IPS DF 6.9 (cell line): ENCODE measurements at places on chromosomes 12 and 14.

DNA sequence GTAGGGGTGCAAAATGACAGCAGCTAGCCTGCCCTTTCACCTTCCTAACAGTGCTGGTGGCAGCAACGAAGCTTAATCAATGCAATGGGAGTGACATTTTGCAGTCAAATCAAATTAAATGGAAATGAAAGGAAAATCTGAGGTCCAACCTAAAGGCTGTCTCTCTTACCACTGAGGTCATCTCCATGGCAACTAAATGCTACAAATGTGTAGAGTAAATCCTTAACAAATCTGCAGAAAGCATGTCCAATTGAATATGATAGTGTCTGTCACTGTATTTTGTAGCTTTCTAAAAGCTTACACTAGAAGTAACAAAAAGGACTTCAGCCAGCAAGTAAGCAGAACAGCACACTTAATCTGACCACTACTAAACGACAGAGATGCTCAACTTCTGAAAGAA is 488.8 kb downstream of the BCAT1 start:
- no peak for DNase-seq

DNA sequence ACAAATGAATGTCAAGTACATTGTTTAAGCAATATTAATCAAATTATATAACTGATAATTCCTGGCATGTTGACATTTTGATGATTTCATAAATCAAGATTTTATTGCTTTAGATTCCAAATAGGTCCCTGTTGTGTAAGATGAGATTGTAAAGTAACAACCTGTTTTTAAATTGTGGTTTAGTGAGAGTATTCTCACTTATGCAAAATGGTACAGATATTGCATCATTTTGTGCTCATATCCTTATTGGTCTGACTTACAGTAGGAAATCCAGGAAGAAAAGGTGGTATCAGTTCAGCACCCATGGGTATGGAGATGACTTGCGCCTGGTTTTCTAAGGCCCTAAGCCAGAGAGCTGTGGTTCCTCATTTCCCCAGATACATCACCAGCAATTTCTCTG is 165.5 kb downstream of the KIF21A start:
- no peak for DNase-seq

GRCh38 chr12:29167988-29168387 is 18.9 kb downstream of the FAR2 start:
- no peak for DNase-seq

DNA sequence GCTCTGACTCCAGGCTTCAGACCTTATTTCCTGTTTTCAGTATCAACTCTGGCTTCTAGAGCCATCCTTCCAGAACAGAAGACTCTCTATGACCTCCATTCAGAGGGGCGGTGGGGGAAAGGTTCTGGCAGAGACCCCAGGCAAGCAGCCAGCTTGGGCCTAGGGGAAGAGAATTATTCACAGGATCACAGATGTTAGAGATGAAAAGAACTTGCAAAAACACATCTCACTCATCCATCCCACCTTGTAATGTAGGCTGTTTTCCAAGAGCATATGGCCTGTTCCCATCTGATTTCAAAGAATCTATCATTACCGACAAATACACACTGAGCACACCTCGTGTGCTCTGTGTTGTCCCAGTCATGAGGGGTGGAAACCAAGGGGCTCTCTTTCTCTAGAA is 131.9 kb downstream of the GRIN2B start:
- no peak for DNase-seq

DNA sequence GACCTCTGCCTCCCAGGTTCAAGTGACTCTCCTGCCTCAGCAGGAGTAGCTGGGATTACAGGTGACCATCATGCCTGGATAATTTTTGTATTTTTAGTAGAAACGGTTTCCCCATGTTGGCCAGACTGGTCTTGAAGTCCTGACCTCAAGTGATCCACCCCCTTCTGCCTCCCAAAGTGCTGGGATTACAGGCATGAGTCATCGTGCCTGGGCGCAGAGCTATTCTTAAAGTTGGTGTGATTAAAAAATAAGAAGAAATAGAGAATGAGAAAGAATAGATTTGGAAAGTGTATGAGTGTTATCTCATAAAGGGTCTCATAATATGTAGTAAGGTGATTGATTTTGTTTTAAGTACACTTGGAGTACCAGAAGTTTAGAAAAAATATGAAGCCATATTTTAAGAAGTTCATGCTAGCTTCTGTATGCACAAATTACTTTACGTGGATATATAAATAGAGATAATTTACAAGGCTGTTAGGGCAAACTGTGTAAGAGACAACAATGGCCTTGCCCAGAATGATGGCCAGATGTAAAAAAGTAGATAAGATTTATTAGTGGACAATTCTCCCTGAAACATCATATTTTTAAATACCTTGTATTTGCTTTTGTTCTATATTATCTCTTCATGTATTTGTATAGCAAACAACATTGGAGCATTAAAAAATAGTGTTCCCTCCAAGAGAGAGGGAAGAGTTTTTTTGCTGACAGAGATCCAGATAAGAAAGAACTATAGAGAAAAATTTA is 1108.5 kb downstream of the SLC16A7 start:
- no peak for DNase-seq

GRCh38 chr12:131444220-131445164 is 266.4 kb upstream of the SFSWAP start:
- no peak for DNase-seq

DNA sequence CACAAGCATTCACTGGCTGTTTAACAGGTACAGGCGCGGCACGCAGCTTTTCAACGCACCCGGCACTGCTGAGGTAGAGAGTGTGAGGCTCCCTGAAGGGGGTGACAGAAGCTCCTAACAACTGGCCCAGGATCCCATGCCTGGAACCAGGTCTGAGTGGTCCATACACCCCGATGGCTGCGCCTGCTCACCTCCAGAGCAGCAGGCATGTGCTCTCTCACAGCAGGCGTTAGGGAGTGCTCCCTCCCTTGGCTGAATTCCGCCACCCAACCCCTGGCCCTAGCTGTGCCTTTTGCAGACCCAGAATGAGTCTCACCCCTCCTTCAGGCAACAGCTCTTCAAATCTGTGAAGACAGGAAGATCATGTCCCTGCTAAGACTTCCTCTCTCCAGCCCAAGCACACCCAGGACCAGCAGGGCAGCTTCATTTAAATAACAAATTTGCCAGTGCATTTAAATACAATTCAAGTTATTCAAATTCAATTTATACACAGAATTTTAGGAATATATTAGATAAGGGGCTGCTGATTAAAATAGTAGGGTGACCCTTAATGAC is 86.0 kb downstream of the SETD3 start:
- DNase-seq: no peak

DNA sequence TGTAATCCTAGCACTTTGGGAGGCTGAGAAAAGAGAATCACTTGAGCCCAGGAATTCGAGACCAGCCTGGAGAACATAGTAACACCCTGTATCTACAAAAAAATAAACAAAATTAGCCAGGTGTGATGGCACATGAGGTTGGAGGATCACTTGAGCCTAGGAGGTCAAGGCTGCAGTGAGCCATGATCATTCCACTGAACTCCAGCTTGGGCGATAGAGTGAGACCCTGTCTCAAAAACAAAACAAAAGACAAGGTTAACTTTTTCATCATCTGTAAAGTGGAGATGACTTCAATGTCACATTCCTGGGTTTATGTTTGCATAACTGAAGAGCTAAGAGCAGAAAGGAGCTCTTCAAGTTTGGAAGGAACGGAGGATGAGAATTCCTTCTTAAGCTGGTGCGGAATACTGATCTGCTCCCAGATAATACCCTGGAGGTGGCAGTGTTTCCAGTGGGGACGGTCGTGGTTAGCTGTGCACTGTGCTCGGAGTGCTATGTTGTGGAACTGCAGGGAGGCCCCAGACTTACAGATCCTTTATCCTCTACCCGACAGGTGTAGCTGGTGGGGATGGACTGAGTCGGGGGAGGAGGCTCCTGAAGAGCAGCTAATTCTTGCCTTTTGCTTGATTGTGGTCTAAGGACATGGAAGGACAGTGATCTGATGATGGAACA is 22.5 kb upstream of the BICD1 start:
- DNase-seq: no peak

GRCh38 chr12:8996682-8997405 is 7.5 kb downstream of the KLRG1 start:
- DNase-seq: no peak

GRCh38 chr12:56933826-56934625 is at the start of gene SDR9C7:
SDR9C7 (minus strand) TSS chr12:56934408; CDS start chr12:56934261, 147 bp downstream.
- DNase-seq: no peak

DNA sequence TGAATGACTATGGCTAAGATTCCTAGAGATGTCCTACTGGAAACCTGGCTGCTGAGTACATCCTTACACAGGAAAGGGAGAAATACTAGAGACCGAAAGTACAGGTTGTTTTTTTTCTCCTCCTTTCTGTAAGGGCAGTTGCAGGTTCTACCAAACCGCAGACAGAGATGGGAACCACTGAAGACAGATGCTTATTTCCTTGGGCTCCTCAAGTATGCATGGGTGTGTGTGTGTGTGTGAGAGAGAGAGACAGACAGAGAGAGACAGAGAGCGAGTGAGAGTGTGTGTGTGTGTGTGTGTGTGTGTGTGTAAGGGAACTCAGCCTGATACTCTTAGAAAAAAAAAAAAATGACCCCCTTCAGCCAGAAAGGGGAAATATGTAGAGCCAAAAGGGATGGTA is 42.5 kb downstream of the MAP4K5 start:
- DNase-seq: no peak

DNA sequence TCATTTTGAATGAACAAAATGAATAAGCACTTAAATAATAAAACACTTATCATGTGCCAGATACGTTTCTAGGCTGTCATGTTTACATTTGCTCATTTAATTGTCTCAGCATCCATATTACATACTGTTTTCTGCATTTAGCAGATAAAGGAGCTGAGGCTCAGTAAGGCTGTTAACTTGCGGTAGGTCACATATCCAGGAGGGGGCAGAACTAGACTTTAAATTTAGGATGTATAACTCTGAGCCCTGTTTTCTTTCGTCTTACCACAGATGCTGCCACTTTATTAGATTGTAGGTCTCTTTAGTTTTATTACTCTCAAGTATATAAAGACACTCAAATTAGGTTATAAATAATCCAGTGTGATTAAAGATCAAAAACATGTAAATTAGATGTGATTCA is 17.7 kb downstream of the IRAK4 start:
- DNase-seq: no peak

DNA sequence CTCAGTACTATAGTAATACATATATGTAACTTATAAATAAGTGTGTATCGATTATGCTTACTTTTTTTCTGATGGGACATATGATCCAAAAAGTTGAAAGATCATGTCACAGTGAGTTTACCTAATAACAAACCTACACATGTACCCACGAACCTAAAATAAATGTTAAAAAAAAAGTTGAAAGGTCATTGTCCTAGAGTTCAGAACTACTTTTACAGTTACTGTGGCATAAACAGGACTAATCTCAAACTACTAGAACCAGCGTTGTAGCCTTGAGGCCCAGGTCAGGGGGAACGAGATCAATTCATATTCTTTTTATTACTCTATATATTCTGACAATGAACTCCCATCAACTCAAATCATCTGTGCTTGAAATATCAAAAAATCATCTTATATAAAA is 81.8 kb downstream of the ITPR2 start:
- DNase-seq: no peak

DNA sequence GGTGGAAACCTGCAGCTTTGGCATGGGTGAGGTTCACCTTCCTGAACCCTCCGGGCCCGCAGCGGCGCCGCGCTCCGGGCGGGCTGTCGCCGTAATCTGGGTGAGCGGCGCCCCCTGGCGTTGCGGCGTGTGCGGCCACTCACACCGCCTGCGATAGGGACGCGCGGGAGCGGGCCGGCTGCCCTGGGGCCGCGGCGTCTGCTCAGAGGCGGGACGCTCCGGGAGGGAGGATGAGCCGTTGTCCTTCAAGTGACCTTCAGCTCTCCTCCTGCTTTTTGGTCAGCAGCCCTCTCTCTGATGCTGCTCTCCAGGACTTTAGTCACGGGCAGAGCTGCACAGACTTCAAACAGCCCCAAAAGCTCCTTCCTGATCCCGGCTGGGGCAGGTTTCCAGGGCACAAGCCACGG is 211.7 kb upstream of the FKBP4 start:
- peak; percentile 31 for DNase-seq

- no peak for DNase-seq
Observed at GRCh38 chr12:19652386-19652785, 213.1 kb downstream of the AEBP2 start.

GRCh38 chr12:26106347-26106746 is 18.5 kb downstream of the BHLHE41 start:
- no peak for DNase-seq

DNA sequence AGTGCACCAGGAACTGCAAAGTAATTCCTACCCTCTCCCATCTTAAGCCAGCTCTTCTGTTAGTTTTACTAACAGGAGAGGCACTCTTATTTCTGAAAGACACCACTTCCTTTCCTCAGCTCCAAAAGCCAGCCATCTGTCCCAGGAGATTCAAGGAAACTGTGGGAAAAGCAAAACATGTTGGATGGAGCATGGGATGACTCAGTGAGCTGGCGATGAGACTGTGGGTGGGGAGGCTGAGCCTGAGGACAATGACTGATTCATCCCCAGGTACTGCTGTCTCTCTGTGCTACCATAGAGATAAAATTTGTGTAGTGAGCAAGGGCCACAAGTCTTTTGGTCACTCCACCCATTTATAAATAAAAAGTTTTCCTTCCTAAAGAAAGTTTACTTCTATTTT is 141.4 kb downstream of the MYRFL start:
- DNase-seq: no peak

DNA sequence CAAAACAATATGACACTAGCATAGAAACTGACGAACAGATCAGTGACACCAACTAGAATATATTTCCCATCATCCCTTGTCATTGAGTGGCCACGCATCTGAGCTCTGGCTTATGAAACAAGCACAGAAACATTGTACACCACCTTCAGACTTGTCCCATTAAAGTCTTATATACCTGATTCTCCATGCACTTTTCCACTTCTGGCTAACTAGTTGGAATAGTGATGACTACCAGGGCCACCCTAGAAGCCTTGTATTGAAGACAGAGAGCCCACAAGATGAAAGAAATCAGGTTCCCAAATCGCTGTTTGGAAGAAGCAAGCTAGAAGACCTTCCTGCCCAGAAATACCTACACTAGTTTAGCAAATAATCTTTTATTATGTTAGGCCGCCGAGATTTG is 99.7 kb upstream of the PPM1H start:
- DNase-seq: no peak

DNA sequence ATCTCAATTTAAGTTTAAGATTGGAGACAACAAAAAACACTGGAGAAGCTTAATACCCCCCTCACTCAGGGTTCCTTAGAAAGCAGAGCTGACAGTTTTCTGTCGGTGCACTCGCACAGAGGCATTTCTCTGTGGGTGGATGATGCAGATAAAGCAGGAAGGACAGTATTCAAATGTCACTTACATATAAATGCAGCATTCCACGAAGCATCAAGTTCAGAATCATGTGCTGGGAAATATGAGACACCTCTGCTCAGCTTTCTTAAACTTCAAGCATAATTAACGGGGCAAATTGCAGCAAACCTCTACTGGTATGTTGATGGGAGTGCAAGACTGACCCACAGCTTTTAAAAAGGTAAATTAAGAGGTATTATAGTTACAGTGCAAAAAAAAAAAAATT is 68.7 kb downstream of the DICER1 start:
- DNase-seq: no peak

- DNase-seq: no peak
Observed at GRCh38 chr12:46385438-46385837, 12.9 kb upstream of the SLC38A2 start.

- no peak for DNase-seq
Observed at GRCh38 chr12:60205500-60205899, 609.7 kb downstream of the SLC16A7 start.

- no peak for DNase-seq
Observed at GRCh38 chr14:69345402-69345801, 52.7 kb downstream of the ERH start.

GRCh38 chr12:3594966-3595365 is 104.0 kb downstream of the PRMT8 start:
- DNase-seq: no peak

GRCh38 chr14:93116676-93117200 is 1.0 kb upstream of the ITPK1 start:
- no peak for DNase-seq
